Stimulated activated CD8-positive, alpha-beta memory T cell treated with anti-CD3 and anti-CD28 coated beads, Interleukin-7, amount 100 ng/mL, for 24 hours (primary cell): ENCODE measurements at places on chromosomes 3 and 15.

GRCh38 chr3:45580112-45580765, 14.3 kb upstream of the LIMD1 start:
- DNase-seq: no peak

DNA sequence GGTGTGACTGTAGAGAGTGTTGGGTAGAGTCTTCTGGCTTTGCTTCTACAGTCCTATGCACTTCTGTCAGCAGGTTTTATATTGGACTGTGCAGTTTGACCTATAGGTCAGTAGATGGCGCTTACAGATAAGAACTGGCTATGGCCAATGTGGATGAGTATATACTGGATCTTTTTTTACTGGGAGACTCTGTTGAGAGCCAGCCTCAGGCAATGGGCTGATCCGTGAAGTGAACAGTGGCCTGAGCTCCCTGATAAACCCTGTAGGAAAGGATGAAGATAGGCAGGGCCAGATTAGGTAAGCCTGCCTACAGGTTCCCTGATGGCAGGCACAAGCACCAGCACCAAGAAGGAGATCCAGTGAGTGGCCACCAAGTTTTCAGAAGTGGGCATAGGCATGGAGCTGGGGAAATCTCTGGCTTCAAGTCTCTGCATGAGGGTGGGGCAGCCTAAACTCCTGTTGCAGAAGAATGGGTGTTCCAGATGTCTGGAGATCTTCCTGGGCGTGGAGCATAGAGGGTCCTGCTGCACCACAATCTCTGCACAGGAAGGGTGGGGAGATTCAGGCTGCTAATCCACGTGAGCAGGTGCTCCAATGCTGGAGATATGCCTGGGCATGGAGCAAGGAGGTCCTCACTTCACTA, 326.0 kb upstream of the SGO1 start:
- no peak for DNase-seq

DNA sequence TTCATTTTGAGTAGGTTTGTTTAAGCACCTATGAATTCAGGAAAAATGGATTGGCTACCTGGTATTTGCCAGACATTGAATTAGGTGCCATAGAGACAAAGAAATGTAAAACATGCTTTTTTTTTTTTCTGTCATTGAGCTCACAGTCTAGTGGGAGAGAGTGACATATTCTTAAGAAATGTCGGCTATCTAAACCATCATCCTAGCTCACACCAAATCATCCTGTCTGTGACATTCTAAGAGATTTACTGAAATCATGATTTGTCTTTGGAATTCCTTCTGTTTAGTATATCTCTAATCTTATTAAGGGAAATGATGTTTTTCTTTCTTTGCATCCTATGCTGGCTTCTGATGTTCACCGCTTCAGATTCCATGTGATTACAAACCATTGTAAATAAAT, 59.5 kb upstream of the STXBP5L start:
- DNase-seq: no peak

DNA sequence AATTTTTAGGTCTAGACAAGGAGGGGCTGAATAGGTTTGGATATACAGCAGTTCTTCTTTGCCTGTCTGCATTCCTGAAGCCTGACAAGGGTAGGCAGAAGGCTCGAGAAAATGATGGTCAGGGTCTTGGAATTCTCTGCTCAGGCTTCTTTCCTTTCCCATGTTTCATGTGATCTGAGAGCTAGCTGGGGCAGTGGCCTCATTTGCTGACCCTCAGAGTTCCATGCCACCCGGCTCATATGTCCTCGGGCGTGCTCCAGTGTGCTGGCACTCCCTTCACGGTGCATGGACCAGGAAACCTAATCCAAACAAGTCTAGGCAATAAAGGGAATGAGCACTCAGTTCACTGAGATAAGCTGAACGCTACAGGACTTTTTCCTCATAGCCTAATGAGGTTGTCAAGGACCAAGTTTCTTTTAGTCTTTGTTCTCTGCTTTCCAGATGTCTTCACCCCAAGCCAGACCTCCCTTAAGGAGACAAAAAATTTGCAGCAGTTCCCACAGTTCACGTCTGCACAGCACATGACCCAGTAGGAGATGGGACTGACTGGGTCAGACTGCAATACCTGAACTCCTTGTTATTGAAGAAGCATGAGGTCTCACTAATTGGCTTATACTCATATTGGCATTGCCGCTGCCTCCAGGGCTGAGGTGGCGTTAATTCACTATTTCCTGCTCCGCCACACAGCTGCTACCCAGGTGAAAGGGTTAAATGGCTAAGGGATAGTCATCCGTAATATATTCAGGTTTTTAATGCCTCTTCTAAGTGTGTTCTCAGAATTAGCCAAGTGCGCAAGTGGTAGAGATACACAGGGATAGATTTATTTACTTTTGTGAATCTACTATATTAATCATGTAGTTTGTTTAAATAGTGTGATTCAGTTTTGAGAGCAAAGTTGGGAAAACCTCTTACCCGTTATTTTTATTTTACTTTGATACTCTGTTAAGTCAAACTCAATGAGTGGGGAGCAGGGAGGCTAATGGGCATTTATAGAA, 15.3 kb upstream of the RTP4 start:
- no peak for DNase-seq

- DNase-seq: no peak
Observed at GRCh38 chr3:156373095-156373494, 181.8 kb downstream of the SSR3 start.

- no peak for DNase-seq
Observed at GRCh38 chr3:143464850-143465249, 345.3 kb downstream of the CHST2 start.

DNA sequence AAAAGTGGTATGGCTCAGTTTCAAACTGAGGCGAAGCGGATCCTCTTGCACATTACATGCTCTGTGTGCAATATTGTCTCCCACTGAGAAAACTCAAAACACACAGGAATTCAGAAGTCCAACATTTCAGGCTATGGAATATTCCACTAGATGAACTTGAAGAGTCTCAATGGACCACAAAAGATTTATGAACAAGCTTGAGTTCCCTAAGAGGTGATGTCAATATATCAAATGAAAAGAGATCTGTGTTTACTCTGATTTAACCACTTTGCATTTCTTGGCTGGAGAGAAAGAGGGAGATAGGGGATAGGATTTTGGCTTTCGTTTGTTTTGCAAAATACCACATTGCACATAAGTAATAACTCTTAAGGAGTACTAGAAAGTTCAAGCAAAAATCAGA, 20.3 kb downstream of the PDZRN3 start:
- DNase-seq: no peak
